ENCODE measurements at places on chromosomes 1 and 21.

- DNase-seq, result no peak
Measured at GRCh38 chr1:157551694-157552693, at the start of gene FCRL5. Gene FCRL5, minus strand, starts transcription at chr1:157552515. Its CDS starts 153 bp downstream, at chr1:157552362.

GRCh38 chr1:209617047-209617673 lies 33.6 kb downstream of the CAMK1G start:
- DNase-seq, result no peak

DNA sequence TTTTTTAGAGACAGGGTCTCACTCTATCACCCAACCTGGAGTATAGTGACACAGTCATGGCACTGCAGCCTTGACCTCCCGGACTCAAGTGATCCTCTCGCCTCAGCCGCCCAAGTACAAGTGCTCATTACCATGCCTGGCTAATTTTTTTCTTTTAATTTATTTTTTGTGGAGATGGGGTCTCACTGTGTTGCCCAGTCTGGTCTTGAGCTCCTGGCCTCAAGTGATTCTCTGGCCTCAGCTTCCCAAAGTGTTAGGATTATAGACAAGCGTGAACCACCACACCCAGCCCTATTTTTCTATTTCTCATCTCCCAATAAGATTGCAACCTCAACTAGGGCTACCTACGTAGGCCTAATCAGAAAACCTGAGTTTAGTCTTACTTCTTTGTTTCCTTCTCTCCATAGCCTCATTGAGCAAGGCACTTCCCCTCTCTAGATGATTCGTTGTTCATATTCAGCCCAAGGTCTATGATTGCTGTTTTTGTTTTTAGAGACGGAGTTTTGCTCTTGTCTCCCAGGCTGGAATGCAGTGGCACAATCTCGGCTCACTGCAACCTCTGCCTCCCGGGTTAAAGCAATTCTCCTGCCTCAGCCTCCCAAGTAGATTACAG lies 1.1 kb upstream of the KPNA6 start:
- no peak for DNase-seq

DNA sequence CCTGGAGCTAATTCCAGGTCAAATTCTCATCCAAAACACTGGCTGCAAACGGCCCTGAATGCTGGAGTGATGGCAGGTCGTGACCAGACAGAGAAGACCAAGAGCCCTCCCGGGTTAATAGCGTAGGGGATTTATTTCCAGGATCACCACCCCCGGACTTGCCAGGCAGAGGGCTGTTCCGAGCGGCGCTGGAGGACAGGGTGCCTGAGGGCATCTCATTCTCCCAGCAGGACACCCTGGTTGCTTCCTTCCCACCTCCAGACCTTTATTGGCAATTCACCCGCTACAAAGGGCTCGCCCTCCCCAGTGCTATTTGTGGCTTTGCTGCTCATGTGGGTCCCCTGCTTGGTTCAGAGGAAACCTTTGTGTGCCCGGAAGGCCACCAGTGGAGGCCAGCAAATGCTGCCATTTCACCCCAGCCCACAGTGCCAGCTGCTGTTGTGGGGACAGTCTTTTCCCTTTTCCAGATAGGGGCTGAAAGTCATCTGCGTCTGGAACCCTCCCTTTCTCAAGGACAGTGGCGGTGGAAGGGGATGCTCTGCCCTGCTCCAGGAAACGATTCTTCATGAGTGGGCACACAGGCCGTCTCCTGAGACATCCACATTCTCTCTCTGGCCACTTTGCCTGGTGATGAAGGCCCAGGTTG lies 19.0 kb upstream of the C1orf174 start:
- no peak for DNase-seq

DNA sequence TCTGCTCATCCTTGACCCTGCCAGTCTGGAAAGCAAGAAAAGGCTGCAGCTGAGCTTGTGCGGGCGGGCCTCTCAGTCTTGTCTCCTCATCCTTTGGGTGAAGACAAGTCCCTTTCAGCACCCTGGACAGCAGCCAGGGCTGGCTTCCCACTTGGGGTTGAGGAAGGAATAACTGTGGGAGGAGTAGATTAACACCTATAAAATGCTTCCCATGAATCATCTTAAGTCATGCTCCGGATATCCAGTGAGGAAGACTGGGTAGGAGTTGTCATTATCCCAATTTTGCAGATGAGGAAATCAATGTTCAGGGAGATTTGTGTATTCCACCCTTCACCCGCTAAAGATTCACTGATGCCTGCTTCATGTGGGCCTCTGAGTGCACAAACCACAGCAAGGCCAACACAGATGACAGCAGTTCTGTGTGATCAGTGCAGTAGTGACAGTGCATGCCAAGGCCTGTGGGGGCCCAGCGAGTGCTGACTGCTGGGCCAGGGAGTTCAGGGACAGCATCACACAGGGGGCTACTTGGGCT lies 20.1 kb upstream of the COL16A1 start:
- DNase-seq, result no peak

DNA sequence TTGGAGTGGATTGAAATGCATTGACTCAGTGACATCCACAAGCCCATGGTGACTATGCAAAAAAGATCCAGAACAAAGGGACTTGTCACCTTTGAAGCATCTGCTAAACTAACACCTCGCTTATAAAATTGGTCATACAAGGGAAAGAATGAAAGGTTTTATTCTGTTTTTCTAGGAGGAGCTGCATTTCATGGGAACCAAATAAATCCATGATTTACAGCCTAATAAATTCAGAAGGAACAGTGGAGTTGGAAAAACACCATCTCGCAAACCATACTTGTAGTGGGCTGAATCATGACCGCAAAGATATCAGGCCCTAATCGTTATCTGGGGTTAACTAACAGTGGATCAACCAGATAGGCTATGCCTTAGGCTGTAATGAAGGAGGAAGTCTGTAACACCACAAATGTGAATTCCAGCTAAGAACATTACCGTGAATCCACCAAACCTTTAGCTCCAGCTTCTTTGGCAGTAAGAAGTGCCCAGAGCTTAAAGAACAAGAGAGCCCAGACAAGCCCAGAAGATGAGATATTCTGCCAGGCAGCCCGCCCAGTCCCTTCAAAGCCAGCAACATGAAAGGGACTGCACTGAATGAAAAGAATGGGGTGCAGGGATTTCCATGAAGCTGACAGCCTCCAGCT lies 27.4 kb downstream of the RSPH1 start:
- DNase-seq, result no peak

DNA sequence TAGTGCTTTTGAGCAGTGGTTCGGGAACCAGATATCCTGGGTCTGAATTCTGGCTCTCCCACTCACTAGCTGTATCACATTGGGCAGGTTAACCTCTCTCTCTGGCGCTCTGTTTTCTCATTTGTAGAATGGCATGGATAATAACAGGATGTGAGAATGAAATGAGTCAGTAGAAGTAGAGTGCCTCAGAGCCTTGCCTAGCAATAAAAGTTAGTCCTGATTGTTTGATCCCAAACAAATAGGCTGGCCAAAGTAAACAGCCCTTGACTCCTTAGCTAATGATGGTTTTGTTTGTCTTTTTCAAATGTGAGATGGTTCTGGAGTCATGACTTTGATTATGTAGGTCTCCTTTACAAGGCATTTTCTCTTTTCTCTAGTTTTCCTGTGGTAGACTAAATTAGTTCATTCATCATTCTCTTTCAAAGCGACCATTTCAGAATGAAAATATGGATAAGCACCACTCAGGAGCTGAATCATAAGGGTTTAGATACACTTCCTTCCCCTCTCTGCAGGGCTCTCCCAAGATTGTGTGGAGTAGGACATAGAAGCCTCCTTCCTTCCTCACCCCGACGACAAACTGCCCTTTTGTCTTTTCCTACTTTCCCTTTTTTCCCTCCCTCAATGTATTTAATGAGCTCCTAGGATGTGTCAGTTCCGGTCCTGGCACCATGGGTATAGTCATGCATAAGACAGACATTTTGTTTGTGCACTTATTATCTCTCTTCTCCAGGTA lies 23.1 kb downstream of the KIAA0040 start:
- DNase-seq, result no peak

DNA sequence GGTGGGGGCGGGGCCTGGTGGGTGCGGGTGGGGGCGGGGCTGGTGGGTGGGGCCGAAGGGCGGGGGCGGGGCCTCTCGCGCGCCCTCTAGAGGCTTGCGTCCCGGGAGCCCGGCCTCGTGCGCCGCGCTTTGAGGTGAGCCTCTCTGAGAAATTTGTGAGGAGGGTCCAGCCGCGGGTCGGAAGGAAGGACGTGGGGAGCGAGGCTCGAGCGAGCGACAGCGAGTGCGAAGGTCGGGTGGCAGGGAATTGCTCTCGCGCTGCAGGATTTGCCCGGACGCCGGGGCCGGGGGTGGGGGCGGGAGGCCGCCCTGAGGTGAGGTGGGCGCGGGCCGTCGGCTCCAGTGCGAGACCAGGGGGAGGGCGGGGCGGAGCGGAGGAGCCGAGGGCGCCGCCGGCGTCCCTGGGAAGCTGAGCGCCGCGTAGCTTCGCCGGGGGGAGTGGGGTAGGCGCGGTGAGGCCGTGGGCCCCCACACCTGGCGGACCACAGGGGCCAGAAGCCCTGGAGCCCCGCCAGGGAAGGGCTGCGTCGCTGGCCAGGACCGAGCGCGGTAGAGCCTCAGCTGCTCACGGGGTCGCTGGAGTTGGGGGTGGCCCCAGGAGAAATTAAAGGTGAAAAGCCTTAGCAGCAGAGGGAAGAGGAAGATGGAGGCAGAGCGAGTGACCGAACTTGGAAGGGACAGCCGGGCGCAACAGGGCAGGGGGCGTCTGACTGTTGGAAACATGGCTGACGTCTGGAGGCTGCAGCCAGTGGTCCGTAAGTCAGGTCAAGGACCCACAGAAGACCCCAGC lies 754 bp upstream of the LSS start:
- no peak for DNase-seq

DNA sequence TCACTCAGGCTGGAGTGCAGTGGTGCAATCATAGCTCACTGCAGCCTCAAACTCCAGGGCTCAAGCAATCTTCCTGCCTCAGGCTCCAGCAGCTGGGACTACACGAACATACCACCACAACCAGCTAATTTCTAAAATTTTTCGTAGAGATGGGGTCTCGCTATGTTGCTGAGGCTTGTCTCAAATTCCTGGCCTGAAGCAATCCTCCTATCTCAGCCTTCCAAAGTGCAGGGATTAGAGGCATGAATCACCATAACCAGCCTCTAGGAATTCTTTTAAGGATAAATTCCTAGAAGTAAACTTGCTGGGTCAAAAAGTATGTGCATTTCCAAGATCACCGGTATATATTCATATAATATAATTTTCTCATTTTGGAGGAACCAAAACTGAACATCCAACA lies 17.6 kb upstream of the HUNK start:
- DNase-seq, result no peak

GRCh38 chr1:37560401-37561132 lies 3.8 kb downstream of the DNALI1 start:
- DNase-seq, result no peak

GRCh38 chr1:153793973-153794615 lies 18.9 kb downstream of the SLC27A3 start:
- DNase-seq, result no peak

- no peak for DNase-seq
Measured at GRCh38 chr1:94098585-94099111, 22.3 kb downstream of the ABCA4 start.

- DNase-seq, result no peak
Measured at GRCh38 chr1:166813508-166814223, 25.6 kb upstream of the POGK start.

DNA sequence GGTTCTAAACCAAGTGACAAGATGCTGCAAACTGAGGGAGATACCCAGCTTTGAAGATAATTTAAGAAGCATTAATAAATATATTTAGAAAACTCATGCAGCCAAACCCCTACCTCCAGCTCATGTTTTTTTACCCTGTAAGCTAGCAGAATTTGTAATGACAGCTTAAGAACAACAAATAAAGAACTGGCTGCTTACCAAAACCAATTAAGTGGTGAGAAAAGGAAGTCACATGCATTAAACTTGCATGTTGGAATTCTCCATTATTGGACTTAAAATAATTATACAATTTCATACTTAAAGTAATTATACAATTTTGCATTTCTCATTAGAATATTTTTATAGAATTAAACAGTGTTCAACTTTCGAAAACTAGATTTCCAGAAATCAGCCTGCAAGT lies 75.6 kb upstream of the CNIH3 start:
- no peak for DNase-seq

Data from stimulated activated CD4-positive, alpha-beta T cell treated with anti-CD3 and anti-CD28 coated beads, TNF-alpha, amount 100 ng/mL, for 4 hours (primary cell).